ENCODE measurements at places on chromosomes 5 and 9.

DNA sequence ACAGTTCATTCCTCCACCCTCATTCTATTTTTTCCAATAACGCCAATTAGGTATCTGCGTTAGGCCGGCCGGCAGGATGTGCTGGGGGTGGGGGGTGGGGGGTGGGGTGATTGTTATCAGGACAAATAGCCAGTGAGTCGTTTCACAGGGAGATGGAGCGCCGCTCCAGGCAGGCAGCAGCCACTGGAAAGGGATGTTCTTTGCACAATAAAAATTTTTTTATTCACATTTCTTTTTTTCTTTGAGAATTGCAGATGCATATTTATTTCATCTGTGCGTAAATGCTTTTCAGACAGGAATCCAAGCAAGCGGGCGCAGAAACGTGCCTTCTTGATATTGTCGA is 4.1 kb downstream of the LMX1B start:
- no peak for DNase-seq

- peak; percentile 69 for DNase-seq
Measured at GRCh38 chr5:177382423-177383029, 1.7 kb upstream of the SLC34A1 start.

DNA sequence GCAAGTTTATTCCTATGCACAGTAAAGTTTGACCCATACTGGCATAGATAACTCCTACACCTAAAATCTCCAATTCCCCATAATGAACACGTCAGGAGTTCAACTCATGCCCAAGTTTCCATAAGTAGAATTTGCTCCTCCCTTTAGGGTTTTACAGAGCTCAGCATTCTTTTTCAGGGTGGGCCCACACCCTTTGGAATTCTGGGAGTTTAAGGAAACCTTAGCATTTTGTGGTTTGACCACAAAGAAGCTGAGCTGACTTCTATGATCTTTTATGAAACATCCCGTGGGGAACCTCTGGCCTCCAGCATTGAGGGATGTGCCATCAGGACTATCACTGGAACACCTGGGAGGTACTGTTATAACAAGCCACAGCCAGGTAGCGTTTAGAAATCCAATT is 220.6 kb upstream of the MAP3K1 start:
- no peak for DNase-seq

DNA sequence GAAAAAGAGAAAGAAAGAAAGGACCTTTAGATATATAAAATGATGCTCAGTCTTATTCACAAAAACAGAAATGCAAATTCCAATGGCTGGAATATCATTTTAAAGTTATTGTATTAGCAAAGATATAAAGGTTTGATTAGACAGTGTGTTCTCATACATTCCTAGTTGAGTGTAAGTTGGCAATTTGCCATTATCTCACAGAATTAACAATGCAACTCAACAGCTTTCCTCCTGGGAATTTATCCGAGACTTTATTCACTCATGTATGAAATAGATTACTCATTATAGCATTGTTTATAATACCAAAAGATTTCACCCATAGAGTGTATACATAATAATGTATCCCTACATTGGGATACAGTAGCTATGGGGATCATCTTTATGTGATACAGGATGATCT is 27.1 kb upstream of the MLLT3 start:
- no peak for DNase-seq
